ENCODE measurements at places on chromosomes 3 and 15.

GRCh38 chr15:44501768-44502366 lies 35.1 kb upstream of the EIF3J start:
- DNase-seq: no peak

DNA sequence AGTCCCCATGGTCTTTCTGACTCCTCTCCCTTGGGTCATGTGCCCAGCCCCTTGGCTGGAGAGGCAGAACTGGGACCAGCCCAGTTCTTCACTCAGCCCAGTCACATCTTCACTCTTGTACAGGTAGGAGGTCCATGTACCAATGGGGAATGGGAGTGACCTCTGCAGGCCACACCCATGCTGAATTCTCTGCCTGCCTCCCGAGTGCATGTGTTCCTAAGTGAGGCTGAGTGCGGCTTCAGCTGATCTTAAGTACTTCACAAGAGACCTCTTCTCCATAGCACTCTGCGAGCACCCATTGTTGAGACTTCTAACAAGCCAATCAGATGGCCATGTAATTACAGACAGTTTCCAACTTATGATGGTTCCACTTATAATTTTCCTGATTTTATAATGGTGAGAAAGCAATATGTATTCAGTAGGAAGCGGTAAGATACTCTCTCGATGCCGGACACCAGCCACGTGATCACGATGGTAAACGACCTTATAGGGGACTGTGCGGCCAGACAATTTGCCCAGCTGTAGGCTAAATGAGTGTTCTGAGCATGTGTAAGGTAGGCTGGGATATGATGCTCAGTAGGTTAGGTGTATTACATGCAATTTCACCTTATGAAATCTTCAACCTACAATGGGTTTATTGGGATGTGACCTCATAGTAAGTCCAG lies 112.1 kb downstream of the KLF13 start:
- DNase-seq: no peak

DNA sequence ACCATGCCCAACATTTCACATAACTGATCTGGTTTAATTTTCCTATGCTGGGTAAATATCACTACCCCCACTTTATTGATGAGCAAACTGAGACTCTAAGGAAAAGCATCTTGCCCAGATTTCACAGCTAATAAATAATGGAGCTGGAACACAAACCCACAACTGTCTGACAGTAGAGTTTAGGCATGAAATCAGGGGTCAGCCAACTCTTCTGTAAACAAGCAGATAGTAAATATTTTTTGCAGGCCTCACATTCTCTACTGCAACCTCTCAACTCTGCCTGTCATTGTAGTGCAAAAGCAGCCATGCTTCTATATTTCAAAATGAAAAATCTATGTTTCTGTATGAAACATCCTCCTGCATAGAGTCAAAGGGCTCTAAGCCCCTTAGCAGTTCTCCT lies 111.5 kb downstream of the ERC2 start:
- DNase-seq: no peak

DNA sequence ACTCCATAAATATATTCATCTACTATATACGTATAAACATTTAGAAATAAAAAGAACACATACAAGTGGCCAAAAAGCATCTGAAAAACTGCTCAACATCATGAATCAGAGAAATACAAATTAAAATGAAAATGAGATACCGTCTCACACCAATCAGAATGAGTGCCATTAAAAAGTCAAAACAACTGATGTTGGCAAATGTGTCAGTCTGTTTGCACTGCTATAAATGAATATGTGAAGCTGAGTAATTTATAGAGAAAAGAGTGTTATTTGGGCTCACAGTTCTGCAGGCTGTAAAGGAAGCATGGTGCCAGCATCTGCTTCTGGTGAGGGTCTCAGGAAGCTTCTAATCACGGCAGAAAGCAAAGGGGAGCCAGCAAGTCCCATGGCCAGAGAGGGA lies 620.3 kb upstream of the CCDC54 start:
- DNase-seq: no peak

DNA sequence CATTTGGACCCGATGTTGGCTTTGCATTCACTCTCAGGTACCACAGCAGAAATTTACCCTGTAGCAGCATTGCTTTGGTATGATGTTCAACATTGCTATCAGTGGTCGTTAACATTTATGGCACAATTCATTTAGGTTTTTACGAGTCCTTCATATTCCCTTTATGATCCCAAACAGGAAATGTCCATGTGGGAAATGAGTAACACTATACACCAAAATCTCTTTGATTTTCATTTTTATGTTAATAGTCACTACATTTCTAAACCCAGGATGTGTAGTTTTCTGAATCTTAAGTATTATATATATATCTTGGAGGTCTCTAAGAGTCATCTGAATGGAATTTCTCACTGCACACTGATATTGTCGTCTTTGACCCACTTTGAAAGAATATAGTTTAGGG lies 78.5 kb upstream of the RBMS3 start:
- no peak for DNase-seq

- no peak for DNase-seq
Measured at GRCh38 chr3:105616374-105617121, 249.8 kb downstream of the ALCAM start.

DNA sequence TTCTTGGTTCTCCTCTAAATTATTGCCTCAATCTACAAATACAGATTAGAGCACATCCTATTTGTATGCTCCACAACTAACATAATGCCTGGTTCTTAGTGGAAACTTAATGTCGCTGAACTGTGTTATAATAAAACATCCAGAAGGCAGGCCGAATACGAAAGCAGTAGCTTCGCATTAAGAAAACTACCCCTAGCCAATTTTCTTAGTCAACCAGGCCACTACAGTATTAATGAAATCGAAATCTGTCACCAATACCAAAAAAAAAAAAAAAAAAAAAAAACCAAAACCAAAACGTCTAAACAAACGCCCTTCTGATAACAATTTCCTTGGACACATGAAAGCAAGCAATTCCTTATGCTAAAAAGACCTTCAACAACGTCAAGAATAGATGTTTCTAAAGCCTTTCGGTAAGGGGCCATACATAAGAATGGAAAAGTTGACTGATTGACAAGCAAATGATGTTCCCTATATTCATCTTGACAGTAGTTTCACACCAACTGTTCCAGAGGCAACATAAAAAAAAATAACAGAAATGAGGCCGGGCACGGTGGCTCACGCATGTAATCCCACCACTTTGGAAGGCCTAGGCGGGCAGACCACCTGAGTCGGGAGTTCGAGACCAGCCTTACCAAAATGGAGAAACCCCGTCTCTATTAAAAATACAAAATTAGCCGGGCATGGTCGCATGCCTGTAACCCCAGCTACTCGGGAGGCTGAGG lies 1.3 kb downstream of the DENND6A start:
- DNase-seq: no peak

DNA sequence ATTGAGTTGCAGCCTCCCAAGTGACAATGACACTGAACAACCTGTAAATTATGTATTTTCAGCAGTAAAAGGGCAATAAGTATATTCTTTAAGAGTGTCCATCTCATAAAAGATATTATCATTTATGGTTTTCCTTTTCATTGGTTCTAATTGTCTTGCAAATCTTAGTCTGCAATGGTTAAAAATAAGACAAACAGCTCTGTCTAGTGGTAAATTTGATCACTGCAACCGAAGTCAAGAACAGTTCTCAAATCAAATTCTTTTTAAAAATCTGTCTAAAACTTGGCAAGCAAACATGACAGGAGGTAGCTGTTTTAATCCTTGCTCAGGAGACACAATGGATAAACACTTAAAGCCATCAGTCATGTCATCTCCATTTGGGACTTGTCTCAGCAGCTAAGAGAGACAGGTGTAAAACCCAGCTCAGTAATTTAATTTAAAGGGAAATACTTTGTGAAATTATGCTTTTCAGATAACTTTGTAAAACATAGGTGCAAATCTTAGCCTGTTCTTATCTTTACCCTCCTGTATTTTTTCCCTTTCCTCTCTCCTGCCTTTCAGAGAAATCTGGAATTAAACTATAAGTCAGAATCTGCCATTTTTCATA lies 150.3 kb upstream of the ARHGEF26 start:
- DNase-seq: no peak

DNA sequence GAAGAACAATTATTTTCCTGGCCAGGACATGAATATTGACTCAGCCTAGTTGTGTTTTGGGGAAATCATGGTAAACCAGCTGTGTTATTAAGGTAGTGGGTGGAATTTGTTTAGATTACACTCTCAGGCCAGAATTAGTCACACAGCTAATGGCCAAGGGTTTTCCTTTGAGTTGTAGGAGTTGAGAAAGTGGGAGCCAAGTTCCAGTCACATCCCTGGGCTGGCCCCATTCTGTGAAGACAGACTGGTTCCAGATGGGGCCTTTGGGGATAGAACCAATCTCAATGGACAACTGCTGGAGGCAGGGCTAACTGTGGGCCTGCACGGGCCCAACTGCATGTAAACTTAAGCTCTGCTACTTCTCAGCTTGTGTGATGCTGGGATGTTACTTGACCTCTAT lies 1.4 kb upstream of the RASL12 start:
- DNase-seq: no peak

DNA sequence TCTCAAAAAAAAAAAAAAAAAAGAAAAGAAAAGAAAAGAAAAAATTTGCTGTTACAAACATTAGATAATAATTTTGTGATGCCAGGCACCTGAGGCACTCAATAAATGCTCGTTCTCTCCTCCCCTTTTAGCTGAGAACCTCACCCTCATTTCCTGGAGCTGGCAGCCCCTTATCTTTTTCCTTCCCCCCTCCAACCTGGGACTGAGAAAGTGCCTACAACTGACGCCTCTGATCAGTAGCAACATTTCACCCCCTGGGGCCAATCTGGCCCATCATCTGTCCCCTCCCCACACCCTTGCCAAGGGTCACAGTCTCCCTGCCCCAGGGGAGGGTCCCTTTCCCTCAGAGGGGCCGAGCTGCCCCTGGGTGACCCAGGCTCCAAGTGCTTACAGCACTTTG lies 12.6 kb upstream of the RNU6-1 start:
- DNase-seq: no peak

DNA sequence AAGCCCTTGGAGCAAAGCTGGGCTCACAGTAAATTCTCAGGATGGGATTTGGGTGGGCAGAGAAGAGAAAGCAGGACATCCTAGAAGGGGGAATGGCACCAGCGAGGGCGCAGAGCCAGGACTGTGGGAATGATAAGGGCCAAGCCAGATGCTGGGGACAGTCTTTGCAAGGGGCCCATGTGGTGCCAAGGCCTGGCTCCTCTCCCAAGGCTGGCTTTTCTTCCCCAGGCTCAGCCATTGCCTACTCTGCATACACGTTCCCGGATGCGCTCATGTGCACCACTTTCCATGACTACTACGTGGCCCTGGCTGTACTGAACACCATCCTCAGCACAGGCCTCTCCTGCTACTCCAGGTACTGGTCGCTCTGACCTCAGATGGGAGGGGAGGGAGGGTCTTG lies 24.7 kb upstream of the KIF23 start:
- DNase-seq: no peak

- DNase-seq: no peak
Measured at GRCh38 chr3:23036728-23037127, 166.4 kb upstream of the UBE2E2 start.

DNA sequence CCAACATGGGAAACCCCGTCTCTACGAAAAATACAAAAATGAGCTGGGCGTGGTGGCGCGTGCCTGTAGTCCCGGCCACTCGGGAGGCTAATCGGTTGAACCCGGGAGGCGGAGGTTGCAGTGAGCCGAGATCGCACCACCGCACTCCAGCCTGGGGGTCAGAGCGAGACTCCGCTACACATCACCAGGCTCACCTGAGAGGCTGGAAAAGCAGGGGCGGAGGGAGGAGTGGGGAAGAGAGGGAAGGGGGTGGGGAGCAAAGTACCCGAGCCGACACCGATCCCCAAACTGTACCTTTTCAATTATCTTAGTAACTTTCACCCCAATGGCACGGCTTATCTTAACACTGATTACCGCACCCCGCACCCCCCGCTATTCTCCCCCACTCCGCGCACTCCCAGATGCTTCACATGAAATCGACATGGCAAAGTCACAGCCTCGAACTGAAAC lies 46.4 kb upstream of the SYNM start:
- DNase-seq: no peak

- DNase-seq: no peak
Measured at GRCh38 chr3:114375608-114376421, 82.0 kb downstream of the TIGIT start.

- no peak for DNase-seq
Measured at GRCh38 chr3:195238081-195238571, 32.8 kb downstream of the XXYLT1 start.

Measured in stimulated activated CD8-positive, alpha-beta memory T cell treated with anti-CD3 and anti-CD28 coated beads, Interleukin-15, amount 100 ng/mL, for 24 hours (primary cell).